NCI-H1092 treated with DMSO at 0.1 percent for 48 hours (cell line): ENCODE measurements at places on chromosomes 13 and 19.

DNA sequence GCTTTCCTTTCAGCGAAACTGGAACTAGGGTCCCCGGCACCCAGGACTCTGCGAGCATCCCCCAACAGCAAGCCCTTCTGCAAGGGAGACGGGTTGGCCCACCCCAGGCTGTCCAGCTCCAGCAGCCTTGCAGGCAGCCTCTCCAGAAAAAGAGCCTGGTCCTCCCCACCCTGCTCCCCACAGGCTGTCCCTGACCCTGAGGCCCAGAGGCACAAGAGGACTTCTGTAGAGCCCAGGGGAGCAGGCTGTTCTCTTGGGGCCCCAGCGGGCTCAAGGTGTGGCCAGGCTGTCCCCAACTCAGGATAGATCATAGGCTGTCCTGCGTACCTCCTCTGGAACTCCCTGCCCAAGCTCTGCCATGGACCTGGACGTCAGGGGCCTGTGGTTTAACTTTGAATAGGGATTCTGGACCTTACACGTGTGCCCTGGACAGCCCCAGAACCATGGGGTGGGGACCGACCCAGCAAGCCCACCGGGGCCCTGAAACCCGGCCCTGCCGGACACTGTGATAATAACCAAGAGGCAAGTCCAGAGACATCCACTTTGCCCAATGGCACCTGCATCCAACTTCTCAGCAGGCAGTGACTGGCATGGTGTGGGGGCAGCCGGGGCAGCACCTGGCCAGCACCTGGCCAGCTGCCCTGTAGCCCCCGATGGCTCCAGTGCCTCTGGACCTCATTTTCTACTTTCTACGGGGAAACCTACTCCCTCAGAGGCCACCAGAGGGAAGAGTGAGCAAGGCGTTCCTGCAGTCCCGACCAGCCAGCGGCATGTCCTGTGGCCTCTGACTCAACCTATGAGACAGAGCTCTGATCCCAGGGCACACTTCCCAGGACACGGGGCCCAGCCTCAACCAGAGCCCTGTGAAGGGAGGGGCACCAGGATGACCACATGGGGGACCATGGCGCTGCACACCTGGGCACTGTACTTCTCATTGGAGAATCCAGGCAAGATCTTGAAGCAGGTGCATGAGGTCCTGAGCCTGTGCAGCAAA is 50.9 kb upstream of the TPM4 start:
- no peak for DNase-seq

- no peak for DNase-seq
These were observed 43.3 kb downstream of the ZNF93 start for GRCh38 chr19:19943848-19944582.

DNA sequence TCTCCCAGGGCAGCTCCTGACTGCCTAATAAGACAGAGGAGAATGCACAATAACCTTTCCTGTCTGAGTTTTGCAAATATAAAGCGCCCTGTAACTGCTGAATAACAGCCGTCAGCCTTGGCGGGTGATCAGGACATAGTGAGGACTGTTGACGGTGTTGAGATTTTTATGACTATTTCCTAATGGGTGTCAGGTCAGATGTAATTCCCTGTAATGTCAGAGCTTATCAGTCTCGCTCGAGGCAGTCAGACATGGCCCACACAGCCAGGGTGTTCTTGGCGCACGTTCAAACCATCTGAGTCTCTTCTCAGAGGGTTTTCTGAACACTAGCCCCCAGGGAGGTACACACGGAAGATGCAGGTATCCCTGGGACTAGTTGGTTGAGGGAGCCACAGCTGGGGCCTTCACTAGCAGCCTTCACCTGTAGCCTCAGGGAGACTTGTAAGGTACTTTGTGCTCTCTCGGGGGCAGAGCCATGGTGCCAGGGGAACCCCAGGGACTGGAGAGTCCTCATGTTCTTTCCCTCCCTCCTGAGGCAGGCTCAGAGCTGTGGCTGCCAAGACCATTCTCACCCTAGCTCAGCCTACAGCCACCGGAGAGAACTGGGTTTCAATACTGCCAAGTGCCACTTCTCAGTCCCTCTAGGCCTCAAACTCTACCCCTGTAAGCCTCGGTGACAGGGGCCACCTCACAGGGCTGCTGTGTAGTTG is 213.1 kb downstream of the UQCRFS1 start:
- no peak for DNase-seq

DNA sequence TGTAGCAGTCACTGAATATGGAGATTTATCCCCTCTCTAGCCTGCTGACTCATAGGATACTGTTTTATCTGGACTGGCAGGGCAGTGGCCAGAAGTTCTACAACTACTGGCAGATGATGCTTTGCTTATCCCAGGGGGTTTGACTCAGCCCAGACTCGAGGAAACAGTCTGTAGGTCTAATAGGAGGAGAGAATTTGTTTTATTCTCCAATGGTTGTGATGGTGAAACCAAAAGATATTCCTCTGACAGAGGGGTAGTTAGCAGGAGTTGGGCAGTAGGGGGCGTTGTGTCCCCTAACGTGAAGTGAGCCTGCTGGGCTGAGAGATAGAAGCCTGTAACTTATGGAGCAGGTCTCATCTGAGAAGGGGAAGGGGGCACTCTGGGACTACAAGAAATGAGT is 74.9 kb downstream of the WTIP start:
- DNase-seq: peak; percentile 35

DNA sequence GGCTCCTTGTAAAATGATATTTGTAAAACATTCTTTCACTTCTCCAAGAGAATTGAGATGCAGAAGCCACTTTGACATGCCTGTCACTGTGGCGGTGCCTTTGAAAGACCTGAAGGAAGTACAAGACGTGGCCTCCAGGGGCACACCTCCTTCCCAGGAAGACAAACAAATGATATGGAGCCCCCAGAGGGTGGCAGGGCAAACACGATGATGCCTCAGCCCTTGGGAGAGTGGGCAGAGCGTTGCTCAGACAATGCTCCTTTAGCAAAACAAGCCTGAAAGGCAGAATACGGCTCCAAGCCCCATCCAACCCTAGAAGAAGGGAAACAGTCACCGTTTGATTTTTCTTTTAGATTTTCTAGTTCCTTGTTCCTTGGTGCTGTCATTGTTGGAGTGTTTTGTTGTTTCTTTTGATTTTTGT is 9.2 kb upstream of the ATP12A start:
- DNase-seq: no peak

- no peak for DNase-seq
These were observed 77.3 kb upstream of the GPR183 start for GRCh38 chr13:99384468-99384867.

DNA sequence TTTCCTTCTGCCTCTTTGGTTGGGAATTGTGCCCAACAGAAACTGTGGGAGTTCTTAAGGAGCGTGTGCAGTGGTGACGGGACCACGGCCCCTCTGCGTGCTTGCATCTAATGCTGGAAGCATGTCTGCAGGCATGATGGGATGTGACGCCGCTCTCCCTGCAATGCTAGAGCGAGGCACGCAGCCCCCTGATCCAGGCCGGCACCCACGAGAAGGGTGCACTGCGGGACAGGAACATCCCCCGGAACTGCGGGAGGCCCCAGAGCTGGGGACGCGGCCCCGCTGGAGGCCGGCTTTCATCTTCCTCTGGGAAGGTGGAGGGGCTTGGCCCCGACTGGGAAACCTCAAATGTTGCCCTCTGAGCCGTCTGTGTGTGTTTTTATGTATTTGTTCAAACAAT is 32.7 kb downstream of the TMEM255B start:
- DNase-seq: no peak

GRCh38 chr19:51507192-51507591 is 5.6 kb upstream of the SIGLEC12 start:
- no peak for DNase-seq

- DNase-seq: no peak
These were observed 21.2 kb downstream of the HNRNPM start for GRCh38 chr19:8466018-8466417.

GRCh38 chr19:41910240-41910991 is 17.8 kb downstream of the ERFL start:
- DNase-seq: no peak

GRCh38 chr13:53110181-53110580 is 81.6 kb downstream of the OLFM4 start:
- no peak for DNase-seq

DNA sequence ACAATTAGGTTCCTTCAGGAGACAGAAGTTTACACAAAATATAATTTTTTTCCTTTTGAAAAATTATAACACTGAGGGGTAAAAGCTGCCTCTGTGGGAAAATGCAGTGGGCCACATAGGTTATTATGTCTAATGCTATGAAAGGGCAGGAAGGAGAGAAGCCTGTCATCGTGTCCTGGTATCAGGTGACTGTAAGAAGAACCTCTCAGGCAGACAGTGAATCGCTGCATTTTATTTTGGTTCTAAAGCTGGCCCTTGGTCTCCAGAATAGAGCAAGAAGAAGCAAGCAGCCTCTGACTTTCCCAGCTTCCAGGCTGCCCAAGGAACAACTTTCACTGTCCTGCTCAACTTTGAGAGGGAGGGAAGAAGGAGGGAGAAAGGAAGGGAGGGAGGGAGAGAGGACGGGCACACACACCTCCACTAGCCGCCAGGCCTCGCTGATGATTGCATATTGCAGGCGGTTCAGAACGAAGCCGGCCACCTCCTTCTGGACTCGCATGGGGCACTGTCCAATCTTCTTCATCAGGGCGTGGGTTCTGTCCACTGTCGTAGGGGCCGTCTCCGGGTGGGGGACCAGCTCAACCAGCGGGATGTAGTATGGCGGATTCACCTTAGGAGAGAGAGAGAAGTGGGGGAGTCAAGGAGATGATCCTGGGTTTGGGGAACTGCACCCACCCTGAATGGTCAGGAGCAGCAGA is 93.8 kb downstream of the CRYL1 start:
- no peak for DNase-seq

DNA sequence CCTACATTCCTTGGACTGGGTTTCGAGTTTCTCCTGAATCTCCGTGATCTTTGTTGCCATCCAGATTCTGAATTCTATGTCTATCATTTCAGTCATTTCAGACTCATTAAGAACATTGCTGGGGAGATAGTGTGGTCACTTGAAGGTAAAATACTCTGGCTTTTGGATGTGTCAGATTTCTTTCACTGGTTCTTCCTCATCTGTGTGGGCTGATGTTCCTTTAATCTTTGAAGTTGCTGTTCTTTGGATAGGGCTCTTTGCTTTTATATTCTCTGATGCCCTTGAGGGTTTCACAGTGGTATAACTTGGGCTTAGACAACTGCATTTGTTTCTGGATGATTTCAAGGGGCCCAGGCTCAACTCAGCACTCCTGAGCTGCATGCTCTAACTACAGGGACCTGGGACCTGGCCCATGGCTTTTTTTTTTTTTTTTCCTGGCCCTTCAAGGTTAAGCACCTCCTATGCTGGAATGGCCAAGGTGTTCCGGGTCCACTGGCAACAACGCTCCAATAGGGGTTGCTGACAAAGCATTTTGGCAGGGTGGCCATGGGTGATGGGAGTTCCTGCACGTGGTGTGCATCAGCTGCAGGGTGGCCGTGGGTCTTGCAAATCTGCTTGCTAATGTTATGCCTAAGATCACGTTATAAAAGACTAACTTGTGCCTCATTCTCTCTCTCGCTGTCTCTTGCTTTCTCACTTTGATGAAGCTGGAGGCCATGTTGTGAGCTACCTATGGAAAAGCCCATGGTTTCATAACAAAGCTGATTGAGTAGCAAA is 5.9 kb upstream of the SIGLEC7 start:
- no peak for DNase-seq

GRCh38 chr19:46080561-46080960 is 39.8 kb upstream of the IGFL4 start:
- DNase-seq: no peak

DNA sequence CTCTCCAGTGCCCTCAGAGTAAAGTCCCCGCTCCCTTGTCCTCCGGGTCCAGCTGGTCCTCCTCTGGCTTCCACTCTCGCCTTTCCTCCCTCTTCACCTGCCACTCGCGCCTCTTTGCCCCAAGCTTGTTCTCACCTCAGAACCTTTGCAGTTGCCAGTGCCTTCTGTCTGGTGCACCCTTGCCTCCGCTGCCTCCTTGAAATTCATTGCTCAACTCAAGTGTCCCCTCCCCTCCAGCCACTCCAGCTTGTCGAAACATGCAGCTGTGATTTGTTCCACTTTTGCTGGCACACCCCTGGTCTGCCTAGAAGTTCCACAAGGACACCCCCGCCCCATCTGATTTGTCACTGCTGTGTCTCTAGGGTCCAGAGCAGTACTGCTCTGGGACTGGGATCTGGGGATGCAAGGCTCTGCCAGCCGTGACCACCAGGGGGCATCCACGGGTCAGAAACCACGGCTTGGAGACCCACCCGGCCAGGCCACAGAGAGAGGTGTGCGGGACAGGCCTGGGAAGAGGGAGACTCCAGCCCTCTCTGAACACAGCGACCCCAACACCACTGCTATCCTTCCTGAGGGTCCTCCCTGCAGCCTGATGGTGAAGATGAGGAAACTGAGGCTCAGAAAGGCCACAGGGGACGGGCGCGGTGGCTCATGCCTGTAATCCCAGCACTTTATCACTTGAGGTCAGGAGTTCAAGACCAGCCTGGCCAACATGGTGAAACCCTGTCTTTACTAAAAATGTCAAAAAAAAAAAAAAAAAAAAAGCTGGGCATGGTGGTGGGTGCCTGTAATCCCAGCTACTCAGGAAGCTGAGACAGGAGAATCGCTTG is 49.9 kb downstream of the AP1M1 start:
- DNase-seq: peak; percentile 53

DNA sequence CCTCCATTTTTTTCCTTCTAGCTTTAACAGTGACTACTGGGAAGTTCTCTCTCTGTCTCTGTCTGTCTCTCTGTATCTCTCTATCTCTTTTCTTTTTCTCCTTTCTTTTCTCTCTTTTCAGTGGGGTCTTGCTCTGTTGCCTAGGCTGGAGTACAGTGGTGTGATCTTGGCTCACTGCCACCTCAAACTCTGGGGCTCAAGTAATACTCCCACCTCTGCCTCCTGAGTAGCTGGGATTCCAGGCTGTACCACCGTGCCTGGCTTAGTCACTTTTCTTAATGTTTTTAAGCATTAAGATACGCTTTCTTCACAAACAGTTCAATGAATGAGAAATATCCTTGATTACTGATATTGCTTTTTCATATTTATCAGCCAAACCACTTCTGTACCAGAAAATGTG is 13.1 kb downstream of the PCCA start:
- DNase-seq: no peak

GRCh38 chr13:50512474-50513299 is 330.8 kb downstream of the DLEU7 start:
- no peak for DNase-seq

GRCh38 chr13:94312511-94313216 is 166.8 kb downstream of the DCT start:
- DNase-seq: peak; percentile 91

DNA sequence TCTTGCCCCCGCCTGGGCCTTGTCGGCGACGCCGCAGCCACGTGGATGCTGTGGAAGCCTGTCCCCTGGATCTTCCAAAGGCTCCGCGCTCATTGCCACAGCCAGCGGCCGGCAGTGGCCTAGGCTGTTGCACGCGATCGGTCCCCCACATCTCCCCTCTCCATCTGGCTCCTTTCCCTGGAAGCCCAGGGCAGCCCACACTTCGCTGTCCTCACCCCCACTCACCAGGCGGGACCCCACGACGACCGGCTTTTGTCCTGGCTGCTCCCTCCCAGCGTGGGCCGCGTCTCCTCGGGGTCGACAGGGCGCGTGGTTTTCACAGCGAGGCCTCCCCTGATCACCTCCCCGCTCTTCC is 605 bp upstream of the TEX30 start:
- no peak for DNase-seq
